Activated CD4-positive, alpha-beta T cell treated with anti-CD3 and anti-CD28 coated beads, Interleukin-2, amount 10 ng/mL, durations not matched to agents 7 days and 5 days (primary cell): ENCODE measurements at places on chromosomes 12 and 14. TPM values are rescaled to one million over a fixed set of nuclear protein-coding genes. Genes with fewer than 3 reads are reported as not detected.

GRCh38 chr12:104105461-104105860 is 32.5 kb downstream of the NFYB start:
- DNase-seq: no peak

GRCh38 chr12:30525171-30525570 is 170.5 kb downstream of the IPO8 start:
- no peak for DNase-seq

DNA sequence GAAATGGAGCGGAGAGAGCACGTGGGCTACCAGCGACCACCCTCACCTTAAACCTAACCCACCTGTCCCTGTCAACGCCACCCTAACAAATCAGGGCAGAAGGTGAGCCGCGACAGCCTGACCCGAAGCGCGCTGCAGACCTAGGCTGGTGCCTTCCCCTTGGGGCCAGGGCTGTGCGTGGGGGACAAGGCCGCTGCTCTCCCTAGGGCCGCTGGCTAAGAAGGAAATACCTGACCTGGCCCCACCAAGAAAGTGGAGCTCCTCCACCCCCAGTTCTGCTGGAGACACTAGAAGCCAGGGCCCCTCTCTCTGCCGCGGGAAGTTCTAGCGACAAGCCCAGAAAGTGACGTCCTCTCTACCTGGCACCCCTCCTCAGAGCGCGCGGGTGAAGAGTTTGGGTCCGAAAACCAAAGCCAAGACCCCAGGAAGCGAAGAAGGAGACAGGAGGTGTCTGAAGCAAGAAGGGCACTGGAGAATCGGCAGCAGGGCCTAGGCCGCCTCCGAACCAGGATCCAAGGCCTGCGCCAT is 7.5 kb downstream of the SIX1 start:
- DNase-seq: no peak

DNA sequence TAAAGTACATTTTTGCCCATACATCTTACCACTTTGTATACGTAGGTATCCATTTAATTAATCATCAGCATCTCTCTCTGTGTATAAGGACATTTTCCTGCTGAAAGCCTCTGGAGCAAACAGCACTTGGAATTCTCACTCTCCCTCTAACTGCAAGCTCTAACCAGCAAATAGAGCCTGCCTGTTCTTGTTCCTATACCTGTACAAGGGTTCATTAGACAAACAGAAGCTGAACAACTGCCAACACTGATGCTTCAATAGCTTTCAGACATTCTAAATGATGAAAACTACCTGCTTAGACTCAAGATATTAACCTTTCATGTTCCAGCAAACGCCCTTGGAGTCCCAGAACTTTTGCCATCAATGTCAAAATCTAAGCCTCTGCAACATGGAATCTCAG is 98.0 kb downstream of the KCNH5 start:
- DNase-seq: no peak

DNA sequence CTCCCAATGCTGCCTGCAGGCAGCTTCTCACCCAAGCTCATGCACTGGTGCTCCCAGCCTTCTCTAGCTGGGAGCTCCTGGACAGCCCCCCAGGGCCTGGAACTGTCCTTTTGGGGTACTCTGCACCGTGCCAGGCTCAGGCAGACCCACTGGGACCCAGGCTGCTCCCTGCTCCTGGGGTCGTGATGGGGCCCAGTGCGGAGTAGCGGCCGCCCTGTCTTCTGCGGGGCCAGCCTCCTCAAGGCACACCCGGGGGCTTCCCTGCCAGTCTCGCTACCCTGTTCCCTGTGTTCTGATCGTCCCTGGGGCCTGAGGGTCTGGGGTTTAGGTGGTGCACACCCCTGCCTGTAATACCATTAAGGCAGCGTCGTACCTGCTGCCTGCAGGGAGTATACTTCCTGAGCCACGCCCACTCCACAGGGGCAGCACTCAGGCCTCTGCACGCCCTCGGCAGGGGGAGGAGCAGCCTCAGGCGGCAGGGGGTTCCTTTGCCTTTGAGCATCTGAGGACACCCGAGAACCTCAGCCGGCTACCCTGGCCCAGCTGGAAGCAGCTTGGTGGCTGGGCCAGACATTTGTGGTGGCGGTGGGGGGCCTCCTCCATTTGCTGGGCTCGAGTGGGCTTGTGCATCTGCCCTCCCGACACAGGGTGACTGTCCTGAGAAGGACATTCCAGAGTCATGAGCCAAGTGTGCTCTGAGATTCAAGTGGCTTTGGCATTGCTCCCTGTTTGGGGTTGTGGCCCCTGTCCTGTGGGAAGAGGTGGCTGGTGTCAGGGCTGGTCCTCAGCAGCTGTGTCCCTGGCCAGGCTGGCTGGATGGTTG is 9.2 kb upstream of the CRIP2 start:
- DNase-seq: no peak

DNA sequence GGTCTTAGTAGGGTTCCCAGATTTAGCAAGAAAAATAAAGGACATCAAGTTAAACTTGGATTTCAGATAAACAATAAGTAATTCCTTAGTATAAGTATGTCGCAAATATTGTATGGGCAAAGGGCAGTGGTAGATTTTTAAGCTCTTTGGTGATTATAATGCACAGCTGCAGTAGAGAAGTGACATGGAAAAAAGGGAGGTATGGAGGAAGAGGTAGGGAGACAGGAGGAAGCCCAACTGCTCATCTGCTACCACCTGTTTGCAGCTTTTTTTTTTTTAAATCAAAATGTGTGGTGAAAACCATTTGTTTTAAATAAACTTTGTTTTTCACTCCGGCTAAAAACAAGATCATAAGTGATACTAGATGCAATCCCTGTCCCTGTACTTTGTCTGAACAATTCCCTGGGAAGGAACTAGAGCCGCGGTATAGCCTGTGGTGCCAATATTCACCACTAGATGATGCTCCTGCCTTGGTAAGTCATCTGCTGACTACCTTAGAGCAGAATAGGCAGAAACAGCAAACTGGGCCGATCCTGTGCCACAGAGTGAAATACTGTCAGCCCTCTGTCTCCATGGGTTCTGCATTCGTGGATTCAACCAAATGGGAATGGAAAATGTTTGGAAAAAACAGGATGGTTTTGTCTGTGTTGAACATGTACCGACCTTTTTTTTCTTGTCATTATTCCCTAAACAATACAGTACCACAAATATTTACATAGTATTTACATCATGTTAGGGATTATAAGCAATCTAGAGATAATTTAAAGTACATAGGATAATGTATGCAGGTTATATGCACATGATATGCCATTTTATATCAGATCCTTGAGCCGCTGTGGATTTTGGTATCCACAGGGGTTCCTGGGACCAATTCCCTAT is 62.4 kb upstream of the PLBD1 start:
- DNase-seq: peak; percentile 70

DNA sequence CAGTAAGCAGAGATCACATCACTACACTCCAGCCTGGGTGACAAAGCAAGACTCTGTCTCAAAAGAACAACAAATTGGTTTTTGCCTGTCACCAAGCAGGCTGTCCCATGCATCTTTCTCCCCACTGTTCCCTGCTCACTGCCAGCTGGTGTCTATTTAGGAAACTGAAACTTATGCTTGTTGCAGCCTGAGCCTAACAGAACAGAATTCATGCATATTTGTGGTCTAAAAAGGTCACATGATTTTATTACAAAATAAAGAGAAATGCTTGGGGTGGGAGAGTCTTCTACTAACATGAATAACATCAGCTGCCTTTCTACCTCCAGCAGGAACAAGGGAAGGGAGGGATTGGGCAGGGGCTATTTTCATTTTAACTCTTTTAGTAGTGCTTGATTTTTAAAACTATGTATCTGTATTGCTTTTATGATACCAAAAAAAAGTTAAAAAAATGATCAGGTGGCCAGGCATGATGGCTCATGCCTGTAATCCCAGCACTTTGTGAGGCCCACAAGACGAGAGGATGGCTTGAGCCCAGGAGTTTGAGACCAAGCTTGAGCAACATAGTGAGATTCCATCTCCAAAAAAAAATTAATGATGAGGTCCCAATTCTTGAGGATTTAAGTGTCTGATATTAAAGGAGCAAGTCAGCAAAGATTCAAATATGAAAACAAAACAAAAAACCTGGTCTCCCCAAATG is 923 bp downstream of the STAT2 start:
- no peak for DNase-seq

GRCh38 chr12:40714636-40715035 is 22.4 kb downstream of the CNTN1 start:
- DNase-seq: no peak

GRCh38 chr14:96405677-96406076 is 13.7 kb downstream of the AK7 start:
- DNase-seq: no peak

- no peak for DNase-seq
Measured at GRCh38 chr12:51004504-51004903, 21.7 kb downstream of the SLC11A2 start.

DNA sequence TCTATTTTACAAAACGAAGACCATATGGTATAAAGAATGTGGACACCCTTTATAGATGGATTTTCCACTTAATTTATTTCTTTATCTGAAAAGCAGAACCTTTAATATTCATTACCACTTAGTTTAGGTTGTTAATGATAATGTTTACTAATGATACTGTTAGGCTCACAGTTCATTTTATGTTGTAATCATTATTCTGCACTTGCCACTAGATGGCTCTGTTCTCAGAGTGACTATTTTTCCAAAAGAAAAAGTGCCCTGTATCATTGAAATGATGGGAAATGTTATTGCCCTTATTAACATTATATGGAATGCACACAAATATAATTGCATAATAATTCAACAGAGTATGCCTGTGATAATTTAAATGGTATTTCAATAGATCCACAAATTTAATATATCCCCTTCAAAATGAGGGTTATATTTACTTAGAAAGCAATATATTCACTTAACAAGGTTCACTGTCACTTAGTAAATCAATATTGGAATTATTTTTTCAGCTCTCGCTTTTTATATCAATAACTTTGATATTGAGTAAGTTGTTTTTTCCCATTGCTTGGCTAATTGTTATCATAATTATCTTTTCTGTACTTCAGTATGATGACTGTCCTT is 95.7 kb downstream of the PDE3A start:
- no peak for DNase-seq

DNA sequence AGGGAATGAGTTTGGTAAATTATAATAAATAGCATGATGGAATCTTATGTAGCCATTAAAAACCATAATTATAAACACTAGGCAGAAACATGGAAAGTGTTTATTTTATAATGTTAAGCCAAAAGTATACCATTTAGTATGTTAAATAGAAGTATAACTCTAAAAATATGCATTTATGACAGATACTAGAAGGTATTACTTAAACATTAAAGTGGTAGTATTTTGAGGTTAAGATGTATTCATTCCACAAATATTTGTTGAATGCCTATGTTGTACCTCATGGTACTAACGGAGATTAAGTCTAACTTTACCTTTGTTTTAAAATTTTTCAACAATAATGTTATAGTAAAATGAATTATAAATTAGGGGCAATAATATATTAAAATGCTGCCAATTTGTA is 24.1 kb downstream of the TTC8 start:
- DNase-seq: no peak

DNA sequence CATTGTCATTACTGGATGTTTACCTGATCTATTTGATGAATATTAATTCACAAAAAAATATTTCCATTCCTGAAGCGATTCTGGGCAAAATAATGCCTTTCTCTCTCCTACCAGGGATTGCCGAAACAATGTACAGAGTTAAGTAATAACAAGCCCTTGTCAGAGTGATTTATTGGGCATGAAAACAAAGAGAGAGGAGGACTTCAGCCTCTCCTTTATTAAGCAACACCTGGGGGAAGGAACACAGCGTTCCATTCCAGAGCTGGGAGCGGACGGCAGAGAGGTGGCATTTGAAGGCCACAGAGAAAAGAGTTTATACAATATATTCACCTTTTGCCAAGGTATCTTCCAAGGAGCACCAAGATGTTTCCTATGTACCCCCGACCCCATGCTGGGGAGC is 165.8 kb downstream of the KSR2 start:
- DNase-seq: no peak

DNA sequence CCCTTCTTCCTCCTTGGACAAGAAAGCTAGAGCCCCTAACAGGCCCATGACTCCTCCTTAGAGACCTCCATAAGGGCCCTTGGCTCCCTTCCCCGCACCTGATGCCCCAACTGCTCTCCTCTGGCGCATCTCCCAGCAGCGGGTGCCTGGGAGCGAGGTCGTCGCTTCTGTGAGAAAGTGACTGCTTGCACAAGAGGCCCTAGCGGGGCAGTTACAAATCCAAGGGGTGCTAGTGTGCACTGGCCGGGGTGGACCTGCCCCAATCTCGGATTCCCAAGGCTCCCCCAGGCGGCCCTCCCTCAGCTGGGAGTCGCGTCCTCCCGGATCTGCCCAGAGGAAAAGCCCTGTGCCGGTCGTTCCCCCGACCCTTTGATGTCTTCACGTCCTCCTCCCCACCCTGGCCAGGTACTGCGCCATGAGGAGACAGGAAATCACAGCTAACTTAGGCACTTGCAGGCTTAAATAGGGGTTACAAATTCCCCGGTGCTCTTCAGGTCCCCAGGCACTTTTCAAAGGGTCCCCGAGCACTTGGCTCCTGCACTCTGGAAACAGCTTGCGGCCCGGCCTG is 2.8 kb downstream of the NKX2-8 start:
- no peak for DNase-seq

DNA sequence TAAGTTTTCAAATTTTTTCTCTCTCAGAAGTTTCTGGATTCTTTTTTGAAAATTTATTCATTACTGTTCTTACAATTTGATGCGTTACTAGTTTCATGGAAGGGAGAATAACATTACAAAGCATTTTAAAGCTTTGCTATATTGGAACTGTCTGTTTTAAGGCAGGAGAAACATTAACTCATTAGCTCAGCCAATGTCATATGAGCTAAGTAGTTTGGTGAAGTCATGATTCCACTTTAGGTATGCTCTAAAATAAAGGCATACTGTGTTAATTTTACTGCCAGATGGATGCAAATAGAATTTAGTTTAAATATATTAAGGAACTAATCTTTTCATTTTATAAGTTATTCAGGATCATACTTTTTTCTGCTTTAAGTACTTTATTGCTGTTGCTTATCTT is 46.0 kb downstream of the ARID2 start:
- no peak for DNase-seq

DNA sequence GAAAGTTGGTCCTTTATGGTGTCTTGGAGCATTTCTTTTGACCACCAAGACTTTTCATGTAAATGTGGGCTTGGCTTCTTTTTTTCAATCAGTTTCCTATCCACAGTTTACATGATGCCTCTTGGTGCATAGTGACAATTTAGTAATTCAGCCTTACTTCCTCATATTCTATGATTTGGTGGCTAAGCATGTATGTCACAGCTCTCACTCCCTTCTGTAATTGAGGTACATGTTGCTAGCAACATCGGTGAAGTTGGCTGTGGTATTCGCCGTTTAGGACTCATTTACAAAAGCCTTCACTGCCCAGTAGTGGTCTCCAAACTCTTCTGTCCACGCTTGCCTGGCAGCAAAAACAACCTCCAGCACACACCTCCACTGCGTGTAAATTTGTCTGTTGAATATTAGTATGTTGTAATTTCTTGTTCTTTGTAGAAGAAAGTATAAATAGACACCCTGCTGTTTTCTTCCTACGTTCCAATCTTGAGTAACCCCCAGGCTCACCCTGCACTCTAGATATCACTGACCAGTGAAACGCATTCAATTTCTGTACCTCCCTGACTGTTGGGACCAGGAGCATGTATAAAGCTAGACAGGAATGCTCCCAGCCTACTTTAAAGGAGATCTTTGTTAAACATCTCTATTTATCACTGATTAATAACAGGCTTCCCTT is 90.4 kb downstream of the PPP2R5C start:
- no peak for DNase-seq

Gene PPP4R4
- 3.7 TPM for total RNA-seq

Gene HOXC11
- total RNA-seq: not detected

Gene MIP
- total RNA-seq: not detected

Gene TSHR
- total RNA-seq: 0.82 TPM

Gene EML1
- total RNA-seq: 0.12 TPM

Gene TAS2R14
- total RNA-seq: 2.1 TPM

Gene SCNN1A
- total RNA-seq: 0.67 TPM

Gene RILPL2
- 6.0 TPM for total RNA-seq

Gene CACNA2D4
- 12.9 TPM for total RNA-seq

Gene SELPLG
- 214 TPM for total RNA-seq

Gene VDR
- total RNA-seq: 16.4 TPM
